ENCODE measurements at places on chromosomes 16 and 17.

DNA sequence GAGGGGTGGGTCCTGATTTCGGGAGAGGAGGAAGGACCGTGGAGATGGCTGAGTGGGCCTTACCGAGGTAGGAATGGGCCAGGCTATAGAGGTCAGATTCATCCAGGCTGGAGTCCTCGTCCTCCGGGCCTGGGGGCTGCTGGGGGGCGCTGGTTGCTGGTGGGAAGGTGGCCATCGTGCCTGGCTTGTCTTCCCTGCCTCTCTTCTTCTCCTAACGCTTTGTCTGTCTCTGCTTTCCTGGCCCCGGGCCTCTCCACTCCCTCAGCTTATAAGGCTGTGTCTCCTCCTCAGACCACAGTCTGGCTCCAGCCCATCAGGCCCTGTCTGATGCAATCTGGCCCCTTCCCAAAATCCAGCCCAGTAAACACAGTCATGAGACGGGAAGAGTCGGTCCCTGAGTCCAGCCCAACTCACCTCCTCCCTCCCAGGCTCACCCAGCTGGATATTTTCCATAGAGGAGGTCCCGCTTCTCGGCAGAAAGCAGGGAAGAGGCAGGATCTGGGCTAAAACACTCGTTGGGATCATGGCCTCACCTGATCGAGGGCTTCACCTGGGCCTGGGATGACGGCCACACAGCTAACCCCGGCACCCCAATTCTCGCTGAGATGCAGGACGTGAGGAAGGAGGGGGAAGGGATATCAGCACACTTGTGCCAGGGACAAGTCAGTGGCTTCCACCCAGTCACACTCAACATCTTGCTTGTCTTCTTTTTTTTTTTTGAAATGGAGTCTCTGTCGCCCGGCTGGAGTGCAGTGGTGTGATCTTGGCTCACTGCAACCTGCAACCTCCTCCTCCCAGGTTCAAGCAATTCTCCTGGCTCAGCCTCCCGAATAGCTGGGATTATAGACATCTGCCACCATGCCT lies at the start of gene NUPR1:
TSS of gene NUPR1 (minus strand) at position 242 of the 864 bp plus-strand sequence. CDS start at position 175, 67 bp downstream.
- no peak for DNase-seq

GRCh38 chr16:87297918-87298631 lies 19.1 kb downstream of the C16orf95 start:
- DNase-seq: no peak

GRCh38 chr17:812638-813204 lies 30.6 kb downstream of the MRM3 start:
- DNase-seq: no peak

- peak; percentile 4 for DNase-seq
Observed at GRCh38 chr16:81035975-81036750, 521 bp downstream of the ATMIN start.

DNA sequence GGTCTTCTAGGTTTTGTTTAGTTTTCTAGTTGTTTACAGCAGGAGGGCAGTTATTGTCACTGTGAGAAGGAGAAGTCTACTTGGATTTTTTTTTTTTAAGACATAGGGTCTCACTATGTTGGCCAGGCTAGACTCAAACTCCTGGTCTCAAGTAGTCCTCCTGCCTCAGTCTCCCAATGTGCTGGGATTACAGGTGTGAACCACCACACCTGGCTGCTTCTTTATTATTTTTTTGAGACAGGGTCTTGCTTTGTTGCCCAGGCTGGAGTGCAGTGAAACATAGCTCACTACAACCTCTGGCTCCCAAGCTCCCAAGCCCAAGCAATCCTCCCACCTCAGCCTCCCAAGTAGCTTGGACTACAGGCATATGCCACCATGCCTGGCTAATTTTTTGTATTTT lies 68.3 kb upstream of the STAC2 start:
- no peak for DNase-seq

DNA sequence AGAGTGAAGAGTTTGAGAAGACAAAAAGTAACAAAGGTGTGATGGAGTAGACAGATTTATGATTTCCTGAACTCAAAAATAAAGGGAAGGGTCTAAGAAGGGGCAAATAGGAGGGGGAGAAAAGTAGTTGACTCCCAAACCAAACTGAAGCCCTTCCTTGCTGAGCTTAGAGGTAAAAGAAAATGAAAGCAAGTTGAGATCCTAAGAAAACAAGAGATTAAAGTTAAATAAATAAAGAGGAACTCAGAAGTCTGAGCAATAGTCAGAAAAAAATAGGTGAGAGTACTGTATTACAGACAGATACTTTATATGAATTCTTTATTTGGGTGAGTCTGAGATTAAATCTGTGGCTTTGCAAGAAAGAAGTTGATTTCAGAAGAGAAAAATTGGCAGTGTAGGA lies 3.3 kb upstream of the PSMD12 start:
- DNase-seq: no peak

- no peak for DNase-seq
Observed at GRCh38 chr17:16494059-16494458, 2.1 kb upstream of the LRRC75A start.

- DNase-seq: no peak
Observed at GRCh38 chr17:16446338-16446983, 31.1 kb downstream of the TRPV2 start.

- DNase-seq: no peak
Observed at GRCh38 chr17:64328859-64329531, 61.7 kb downstream of the PECAM1 start.

- DNase-seq: no peak
Observed at GRCh38 chr17:48749621-48750553, 21.3 kb upstream of the HOXB13 start.

DNA sequence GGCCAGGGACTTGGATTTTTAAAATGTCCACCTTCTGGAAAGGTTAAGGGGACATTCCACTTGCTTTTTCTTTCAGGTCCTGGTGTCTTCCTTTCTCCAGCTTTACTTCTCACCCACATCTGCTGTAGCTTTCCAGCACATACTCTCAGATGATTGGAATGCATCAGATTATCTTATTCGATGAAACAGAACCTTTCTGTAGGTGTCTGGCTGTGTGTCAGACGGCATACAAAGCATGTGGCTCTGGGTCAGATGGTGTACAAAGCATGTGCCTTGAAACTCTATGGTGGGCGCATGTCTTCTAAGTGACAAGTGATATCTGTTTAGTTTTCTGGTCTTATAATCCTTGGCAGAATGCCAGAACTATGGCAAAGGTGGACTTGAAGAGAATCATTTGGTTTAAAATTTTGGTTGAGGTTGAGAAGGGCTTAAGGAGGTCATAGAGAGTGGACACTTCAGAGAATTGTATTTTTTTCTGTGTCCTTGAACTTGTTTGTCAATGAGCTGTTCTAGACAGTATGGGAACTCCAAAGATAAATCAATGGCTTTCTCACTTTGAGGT lies 125.3 kb downstream of the FTO start:
- DNase-seq: no peak

- DNase-seq: peak; percentile 41
Observed at GRCh38 chr17:74431568-74432423, at the start of gene GPRC5C. Gene GPRC5C (plus strand): TSS chr17:74432088. CDS start chr17:74439777, 7,689 bp downstream.

DNA sequence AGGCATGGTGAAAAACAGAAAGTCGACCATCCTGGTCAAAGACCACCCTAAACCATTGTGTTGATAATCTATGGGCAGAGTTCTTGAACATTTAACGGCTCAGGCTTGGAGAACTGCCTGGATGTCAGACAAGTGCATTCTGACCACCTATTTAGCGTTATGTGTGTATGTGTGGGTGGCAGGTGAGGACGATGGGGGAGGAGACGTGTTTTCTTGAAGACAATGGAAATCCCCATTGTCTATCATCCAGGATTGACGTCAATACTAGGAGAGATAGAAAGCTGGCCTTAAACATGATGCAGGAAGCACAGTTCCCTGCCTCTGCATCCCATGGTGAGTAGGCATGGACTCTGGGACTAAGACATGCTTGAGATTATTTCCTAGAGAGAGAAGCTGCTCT lies 157.4 kb upstream of the MAF start:
- DNase-seq: no peak

- no peak for DNase-seq
Observed at GRCh38 chr17:7468804-7469389, 10.5 kb downstream of the ZBTB4 start.

DNA sequence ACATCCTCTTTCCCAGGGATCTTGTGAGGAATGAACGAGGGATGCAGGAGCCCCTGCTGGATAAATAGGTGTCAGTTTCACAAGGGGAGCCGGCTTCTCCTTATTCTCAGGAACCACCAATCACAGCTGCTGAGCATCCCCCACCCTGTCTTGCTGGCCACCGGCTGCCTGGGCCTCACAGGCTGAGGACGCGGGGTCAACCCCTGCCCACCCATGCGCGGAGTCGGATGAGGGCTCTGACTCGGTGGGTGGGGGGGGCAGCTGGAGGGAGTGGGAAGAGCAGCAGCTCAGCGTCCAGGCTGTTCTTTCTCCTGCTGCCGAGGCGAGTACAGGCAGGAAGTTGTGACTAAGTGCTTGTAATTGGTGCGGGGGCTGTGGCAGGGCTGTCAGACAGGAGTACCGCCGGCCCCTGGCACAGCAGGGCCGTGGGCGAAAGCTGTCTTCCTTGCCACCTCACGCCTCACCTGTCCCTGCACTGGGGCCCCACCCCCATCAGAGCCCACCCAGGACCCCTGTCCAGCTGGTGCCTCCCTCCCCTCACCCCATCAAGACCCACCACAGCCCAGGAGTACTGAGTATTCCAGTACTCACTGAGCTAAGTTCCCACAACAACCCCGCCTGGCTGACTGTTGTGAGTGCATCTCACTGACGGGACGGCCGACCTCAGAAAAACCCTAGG lies 11.0 kb upstream of the DPEP1 start:
- peak; percentile 3 for DNase-seq

DNA sequence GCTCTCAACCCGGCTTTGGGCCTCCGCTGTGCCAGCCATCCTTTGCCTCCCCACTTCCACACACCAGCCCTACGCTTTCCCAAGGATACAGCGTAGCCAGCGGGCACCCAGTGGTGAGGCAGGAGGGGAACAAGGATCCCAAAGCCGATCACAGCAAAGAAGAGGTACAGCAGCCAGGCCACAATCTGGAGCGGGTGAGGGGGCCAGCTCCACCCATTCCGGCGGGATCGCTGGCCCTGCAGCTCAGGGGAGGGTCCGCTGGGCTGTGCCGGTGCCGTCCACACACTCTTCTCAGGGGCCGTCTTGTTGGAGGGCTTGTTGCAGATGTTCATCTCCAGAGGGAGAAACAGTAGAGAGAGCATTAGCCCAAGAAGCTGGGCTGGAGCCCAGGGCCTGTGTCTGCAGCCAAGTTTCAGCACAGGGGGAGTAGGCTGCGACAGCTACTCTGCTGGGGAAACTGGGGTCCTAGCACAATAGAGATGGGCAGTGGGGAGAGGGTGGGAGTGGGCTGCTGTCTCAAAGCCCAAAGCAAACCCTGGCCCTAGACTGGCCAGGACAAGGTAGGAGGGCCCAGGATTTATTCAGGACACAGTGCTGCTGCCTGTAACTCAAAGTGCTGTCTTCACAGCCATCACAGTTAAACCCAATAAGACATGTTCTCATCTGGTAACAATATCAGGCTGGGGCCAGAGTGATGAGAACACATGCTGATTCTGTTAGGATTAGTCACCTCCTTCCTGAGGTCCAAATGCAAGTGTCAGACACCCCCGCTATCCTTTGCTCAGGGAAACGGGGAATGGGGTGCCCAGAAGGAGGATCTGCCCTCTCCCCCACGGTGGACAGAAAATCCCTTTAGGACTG lies 9.9 kb downstream of the ZDHHC1 start:
- DNase-seq: no peak

GRCh38 chr16:11498683-11499082 lies 88.0 kb downstream of the LITAF start:
- DNase-seq: no peak

DNA sequence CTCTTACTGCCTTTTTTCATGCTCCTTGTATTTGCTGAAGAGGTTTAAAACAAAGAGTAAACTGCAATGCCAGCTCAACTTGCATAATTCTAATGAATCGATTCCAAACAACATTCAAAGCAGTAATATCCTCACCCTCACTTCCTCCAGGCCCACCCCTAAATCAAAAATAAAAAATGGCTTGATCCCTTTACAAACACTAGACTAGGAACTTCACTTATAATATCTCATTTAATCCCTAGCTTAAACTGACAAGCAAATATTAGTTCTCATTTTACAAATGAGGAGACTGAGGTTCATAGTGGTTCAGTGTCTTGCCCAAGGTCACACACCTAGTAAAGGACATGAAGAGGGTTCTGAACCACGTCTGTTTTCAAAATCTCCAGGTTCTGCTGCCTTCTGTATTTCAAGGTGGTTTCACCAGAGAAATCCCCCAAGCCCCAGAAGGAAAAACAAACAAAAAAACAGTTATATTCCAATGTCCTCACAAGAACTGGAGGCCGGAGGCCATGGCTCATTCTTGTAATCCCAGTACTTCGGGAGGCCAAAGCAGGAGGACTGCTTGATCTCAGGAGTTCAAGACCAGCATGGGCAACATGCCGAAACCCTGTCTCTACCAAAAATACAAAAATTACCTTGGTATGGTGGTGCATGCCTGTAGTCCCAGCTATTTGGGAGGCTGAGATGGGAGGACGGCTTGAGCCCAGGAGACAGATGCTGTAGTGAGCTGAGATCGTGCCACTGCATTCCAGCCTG lies 80.3 kb upstream of the GRIN2A start:
- DNase-seq: no peak

DNA sequence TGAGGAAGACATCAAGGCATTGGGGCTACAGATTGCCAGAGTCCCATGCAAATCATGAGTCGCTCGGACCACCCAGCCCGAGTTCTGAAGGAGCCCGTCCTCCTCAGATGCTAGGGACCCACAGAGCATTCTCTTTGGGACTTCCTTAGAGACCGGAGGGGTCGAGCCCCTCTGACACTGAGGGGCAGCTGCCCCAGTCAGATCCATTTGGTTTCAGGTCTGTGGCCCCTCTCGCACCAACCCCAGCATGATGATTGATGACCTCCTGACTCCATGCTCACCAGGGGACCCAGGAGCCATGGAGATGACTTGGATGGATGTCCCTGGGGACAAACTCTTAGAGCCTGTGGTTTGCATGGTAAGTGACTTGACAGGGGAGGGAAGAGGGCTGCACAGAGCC lies 8.0 kb downstream of the PDF start:
- DNase-seq: no peak

DNA sequence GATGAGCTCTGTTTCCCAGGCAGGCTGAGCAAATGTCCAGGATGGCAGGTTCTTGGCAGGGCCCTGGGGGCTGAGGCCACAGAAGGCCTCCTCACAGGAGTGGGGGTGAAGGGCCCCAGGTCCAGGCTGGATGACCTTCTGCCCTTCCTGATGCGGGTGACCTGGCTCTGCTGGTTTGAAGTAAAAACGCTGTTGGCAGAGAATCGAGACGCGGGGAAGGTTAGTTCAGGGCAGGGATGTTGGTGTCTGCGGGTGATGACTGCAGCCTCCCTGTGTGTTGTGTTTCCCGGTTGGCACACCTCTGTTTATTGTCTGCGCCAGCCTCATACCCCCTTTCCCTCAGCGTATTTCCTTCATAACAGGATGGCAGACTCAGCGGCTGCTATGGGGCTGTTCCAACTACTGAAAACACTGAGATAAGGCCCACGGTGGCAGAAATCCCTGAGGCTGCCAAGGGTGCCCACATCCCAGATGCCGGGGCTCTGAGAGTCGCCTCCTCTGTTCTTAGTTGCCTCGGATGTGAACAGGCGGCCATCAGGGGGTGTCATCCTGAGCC lies 104.6 kb downstream of the METRNL start:
- DNase-seq: no peak

GRCh38 chr17:1244606-1245012 lies 25.6 kb upstream of the BHLHA9 start:
- no peak for DNase-seq

- DNase-seq: no peak
Observed at GRCh38 chr17:71885662-71886061, 235.2 kb upstream of the SOX9 start.

GRCh38 chr17:142102-142661 lies 4.8 kb downstream of the SCGB1C2 start:
- no peak for DNase-seq

All from DMS79 treated with DMSO at 0.1 percent for 48 hours (cell line).